ENCODE measurements at places on chromosomes 16 and 17.
A peak's percentile ranks its signal among the peaks of the same experiment; 100 is the strongest.

DNA sequence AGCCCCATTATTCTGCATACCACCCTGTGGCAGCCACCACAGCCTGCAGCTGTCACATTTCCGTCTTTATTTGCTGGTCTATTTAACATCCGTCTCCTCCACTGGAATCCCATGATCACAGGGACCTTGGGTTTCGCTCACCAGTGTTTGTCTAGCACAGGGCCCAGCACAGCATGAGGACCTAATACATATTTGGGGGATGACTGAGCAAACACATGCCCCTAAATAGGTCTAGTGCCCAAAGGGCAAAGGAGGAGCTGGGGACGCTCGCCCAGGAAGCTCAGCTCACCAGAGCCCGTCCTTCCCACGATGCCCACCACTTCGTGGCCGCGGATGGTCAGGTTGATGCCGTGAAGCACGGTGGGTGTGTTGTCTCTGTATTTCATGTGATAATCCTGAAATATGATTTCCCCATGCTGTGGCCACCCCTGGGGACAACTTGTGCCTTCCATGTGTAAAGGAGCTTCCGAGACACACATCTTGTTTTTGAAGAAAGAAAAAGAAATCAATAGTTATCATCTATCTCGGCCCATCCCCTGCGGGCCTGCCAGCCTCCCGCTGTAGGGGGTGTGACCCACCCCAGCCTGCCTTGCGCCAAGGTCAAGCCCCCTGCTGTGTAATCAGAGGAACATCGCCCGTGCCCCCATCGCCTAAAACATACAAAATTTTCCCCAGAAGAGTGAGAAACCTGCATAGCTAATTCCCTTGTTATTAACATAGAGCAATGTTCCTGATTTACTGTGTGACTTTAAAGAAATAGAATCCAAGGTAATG is 21.0 kb upstream of the ABCC12 start:
- DNase-seq, result no peak

- DNase-seq, result no peak
Observed at GRCh38 chr16:6616746-6617145, 715.9 kb upstream of the RBFOX1 start.

- DNase-seq, result no peak
Observed at GRCh38 chr16:10253409-10253808, 71.2 kb upstream of the GRIN2A start.

DNA sequence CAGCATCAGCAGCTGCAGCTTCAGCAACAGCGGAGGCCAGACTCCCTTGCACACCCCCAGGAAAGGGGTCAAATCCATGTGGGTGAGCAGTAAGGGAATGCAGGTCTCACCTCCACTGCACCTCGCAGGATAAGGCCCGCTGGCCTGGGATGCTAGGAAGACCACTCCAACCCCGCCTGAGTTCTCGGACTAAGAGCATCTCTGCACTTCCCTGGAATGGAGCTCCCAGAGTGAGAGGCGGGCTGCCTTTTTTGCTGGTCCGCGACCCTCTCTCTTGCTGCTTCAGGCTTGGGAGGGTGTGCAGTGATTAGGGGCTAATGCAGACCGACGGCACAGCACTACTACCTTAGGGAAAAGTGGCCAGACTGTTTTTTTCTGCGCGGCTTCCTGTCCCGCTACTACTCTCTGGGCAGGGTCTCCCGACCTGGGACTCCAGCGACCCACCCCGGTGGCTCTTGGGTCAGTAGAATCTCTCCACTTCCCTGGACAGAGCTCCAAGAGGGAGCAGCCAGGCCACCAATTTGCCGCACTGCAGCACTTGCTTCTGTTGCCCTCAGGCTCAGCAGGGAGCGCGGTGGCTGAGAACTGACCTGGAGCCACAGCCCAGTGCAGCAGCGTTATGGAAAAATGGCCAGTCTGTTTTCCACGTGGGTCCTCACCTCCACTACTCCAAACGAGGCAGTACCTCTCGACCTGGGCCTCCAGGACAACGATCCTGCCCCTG is 480.4 kb downstream of the CDH8 start:
- DNase-seq, result no peak

DNA sequence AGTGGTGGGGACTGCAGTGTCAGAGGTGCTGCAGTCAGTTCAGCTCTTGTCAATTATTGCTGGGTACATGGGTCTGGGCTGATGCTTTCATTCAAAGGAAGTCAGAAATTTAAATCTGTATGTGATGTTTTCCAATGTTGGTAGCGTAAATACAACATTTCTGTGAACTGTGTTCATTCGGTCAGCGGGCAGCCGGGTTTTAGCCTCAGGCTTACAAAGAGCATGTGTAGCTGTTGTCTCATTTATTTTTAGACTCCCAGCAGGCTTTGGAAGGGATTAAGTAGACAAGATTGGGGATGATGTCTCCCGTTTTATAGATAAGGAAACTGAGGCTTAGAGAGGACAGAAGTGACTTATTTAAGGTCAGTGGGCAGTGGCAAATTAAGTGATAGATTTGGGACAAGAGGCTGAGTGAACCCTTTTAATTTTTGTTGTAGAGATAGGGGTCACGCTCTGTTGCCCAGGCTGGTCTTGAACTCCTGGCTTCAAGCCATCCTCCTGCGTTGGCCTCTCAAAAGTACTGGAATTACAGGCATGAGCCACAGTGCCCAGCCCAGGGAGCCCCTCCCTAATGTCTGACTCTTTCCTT is 8.1 kb downstream of the AQP8 start:
- no peak for DNase-seq

DNA sequence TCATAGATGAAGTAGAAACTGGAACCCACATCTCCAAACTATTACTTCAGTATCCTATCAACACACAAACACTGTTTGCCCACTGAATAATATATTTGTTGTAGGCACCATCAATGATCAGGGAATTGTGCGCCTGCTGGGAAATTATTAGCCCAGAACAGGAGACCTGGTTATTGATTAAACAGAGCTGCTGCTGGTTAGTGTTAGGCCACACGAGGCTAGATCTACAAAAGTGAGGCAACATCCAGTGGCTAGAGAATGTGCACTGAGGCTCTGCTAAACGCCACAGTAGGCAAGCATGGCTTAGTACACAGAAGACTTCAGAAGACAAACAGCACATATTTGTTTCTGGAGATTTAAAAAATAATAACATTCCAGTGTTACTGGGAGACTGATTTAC is 11.0 kb downstream of the ABHD15 start:
- DNase-seq, result no peak

DNA sequence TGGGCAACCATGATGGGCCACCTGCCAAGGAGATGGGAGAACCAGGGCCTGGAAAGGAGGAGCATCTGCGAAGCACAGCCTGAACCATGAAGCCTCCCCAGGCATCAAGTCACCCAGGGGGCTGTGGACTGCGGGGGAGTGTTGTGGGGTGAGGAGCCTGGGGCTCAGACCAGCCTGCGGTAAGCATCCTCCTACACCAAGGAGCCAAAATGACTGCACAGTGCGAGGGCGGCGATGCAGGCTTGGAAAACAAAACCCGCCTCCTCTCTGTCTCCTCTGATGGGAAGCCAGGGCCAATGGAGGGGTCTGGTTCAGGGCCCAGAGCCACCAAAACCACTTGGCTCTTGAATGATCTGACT is 18.1 kb upstream of the MAF start:
- no peak for DNase-seq

- DNase-seq, result peak; percentile 88
Observed at GRCh38 chr16:57091975-57092785, at the start of gene CPNE2. TSS of gene CPNE2 (plus strand) at chr16:57092583. CDS start at chr16:57110743, 18,160 bp downstream.

DNA sequence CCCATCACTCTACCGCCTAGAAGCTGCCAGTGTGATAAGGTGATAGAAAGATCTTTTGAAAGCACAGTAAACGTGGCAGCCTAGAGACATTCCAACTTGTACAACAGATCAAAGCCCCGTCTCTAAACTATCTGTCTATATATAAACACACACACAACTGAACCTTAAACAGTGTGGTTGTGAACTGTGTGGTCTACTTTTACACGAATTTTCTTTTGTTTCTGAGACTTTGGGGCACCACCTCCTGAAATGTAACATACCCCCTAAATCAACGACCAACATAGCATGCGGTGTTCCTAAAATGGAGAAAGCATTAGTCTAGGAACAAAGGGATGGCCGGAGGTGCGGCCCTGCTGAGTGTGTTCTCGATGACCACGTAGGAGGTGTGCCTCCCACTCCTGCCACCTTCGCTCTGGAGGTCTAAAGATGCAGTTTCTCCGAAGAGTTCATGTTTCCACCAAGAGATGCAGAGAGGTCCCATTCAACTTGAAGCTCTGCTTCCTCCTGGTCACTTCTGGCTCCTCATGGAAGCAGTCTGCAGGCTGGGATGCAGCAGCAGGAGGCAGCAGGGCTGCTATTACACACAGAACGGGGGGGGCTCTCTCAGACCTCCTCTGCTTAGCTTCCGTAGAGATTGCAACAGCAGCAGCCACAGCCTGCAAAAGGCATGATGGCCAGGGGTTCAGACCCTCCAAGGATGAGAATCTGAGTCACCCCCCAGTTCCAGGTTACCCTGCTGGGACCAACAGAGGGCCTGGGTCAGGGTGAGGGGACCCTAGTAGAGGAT is 22.6 kb upstream of the USP10 start:
- no peak for DNase-seq

- no peak for DNase-seq
Observed at GRCh38 chr17:14080847-14081251, 11.5 kb downstream of the COX10 start.

- peak; percentile 71 for DNase-seq
Observed at GRCh38 chr17:5703736-5704135, 119.4 kb upstream of the NLRP1 start.

DNA sequence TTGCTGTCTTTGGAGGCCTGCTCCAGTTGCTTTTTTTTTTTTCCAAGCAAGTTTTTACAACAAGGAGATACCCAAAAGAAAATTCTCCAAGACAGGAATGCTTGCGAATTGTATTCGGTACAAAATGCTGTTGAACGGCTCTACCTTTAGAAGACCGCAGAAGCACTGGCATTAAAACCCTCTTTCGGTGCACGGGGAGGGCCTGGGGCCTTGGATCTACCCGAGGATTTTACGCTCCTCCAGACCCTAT is 1.3 kb upstream of the HELZ start:
- DNase-seq, result no peak

- no peak for DNase-seq
Observed at GRCh38 chr17:7834542-7834956, 532 bp downstream of the KDM6B start.

- no peak for DNase-seq
Observed at GRCh38 chr17:65664266-65664665, 102.8 kb upstream of the AXIN2 start.

DNA sequence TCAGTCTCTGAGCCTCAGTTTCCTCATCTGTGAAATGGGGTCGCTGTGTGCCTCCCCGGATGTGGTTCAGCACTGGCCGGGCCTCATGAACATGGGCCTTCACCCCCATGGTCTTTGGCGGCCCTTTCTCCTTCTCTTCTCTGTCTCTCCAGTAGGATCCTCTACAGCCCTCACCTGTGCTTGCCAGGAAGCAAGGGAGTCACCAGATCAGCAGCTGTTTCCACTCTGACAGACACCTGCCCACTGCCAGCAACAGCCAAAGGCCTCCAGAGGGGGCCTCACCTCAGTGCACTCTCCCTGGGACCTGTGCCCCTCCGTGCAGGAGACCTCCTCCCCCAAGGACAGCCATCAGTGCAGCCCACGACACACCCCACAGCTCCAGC is 89.4 kb downstream of the C16orf78 start:
- peak; percentile 65 for DNase-seq

DNA sequence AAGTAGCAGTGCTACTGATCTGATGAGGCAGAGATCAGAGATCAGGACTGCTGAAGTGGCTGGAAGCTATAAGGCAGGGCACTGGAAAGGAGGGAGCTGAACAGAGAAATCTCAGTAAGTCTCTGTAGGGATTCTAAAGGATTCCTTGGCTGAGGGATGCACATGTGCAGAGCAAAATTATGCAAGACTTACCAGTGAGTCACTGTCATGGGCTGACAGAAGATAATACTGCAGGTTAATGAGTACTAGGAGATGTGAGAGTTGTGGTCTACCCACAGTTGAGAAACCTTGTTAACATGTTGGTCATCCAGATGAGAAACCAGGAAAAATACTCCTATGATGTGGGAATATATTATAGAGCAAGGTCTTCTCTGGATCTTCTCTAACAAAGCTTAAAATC is 378.1 kb downstream of the HAPSTR1 start:
- no peak for DNase-seq

DNA sequence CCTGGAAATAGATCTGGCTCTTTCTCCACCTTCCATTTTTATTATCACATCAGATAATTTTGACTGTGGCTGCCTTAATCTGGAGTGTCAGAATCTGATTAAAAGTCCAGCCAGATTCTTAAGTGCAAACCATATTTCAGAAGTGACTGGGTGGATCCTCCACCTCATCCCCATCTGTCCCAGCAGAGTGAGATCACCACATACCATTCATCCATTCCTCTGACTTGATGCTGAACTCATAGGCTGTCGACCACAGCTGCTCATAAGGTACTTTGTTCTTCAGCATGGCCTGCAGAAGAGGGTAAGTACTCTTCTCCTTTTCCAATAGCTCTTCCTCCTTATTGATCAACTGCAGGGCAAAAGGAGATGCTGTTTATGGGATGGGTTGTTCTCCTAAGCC is 53.5 kb downstream of the DNAH3 start:
- DNase-seq, result no peak

GRCh38 chr17:43702637-43703036 is 40.9 kb upstream of the MEOX1 start:
- no peak for DNase-seq

- DNase-seq, result no peak
Observed at GRCh38 chr17:57589151-57590034, 155.7 kb downstream of the CCDC182 start.

DNA sequence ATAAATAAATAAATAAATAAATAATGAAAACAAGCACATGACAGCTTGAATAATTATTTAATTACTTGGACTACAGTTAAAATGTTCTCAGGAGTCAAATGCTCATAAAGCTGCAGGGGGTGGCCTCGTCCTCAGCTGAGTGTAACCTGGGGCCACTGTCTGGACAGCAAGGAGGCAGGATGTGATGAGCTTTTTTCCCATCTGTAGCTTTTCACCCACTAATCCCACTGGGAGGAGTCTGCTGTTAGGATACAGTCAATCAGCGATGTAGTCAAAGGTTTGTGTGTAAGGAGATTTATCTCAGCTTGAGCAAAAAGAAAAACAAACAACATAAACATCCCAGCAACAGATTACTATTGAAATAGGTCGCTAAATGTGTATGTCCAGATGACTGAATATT is 22.5 kb downstream of the ZCCHC14 start:
- no peak for DNase-seq

- no peak for DNase-seq
Observed at GRCh38 chr17:10136258-10136981, 62.0 kb downstream of the GAS7 start.

DNA sequence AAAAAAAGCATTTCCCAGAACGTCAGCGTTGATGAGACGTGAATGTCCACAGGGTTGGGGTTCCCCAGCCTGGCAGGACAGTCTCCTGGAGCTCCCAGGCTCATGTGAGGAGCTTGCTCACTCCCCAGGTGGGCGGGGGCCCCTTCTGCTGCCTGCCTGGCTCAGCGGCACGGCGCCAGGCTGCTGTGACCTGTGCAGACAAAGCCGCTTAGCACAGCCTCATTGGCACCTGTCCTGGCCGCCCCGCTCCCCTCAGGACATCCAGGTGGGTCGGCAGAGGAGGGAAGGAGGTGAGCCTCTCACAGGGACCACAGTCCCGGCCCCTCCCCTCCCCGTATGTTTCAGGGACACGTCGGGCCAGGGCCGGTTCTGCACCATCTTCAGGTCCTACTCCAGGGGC is 12.9 kb upstream of the WFIKKN1 start:
- no peak for DNase-seq

GRCh38 chr17:42077755-42078154 is 20.5 kb downstream of the ZNF385C start:
- no peak for DNase-seq
